ENCODE measurements at places on chromosomes 16 and 17.

GRCh38 chr17:47200325-47200664 lies 8.9 kb upstream of the MYL4 start:
- no peak for DNase-seq

DNA sequence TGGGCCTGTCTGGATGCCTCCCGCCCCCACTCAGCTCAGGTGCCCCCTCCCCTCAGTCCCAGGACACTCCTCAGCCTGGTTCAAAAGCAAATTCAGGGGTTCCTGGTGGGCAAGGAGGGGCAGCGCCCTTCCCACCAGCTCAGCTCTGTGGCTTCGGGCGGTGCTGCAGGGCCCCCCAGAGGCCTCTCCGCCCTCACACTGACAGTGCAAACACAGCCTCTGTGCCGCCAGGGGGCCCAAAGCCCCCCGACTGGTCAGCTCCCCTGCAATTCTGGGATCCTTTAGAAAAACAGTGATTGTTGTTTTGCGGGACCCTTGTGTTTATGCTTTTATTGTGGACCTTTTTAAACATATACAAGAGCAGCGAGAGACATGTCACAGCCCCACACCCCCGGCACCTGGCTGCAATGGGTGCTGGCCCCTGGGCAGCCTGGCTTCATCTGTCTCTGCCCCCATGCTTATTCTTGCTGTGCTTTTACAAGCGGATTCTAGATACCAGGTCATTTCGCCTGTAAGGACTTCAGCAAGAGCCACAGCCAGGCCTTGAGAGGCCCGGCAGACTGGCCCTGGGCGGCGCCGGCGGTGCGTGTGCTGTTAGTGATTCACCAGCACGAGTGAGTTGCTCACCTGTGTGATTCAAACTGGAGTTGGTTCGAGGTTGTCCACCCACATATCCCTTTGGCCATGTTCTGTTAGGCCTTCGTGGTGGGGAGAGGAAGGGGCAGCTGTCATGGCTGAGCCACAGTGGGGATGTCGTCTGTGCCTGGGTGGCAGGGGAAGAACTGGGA lies 21.2 kb downstream of the ZNF469 start:
- no peak for DNase-seq

GRCh38 chr16:57055671-57056070 lies 36.7 kb upstream of the CPNE2 start:
- no peak for DNase-seq

GRCh38 chr16:84356176-84356575 lies 12.2 kb upstream of the ATP2C2 start:
- no peak for DNase-seq

GRCh38 chr16:77439106-77439505 lies 4.3 kb upstream of the ADAMTS18 start:
- DNase-seq = no peak

DNA sequence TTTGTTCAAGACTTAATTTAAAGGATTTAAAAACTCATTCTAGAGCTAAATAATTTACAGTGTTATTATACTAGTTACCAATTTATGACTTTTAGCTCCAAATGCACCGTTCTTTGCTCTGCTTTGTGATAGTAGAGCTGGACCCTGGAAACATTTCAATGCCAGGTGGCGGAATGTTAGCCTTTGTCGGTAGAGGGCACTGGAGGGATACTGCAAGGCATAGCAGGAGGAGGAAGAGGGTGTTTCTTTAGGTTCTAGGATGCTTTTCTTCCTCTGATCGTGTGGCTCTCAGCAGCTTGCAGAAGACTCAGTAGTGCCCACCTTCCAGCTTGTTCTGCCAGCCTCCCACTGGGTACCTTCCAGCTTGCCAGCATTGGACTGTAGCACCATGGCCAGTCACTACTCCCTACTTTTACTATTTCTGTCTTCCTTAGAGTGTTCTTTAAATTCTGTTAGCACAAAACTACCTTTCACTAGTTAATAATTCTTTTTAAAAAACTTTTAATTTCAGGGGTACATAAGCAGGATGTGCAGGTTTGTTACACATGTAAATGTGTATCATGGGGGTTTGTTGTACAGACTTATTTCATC lies 325.3 kb downstream of the UTP18 start:
- no peak for DNase-seq

DNA sequence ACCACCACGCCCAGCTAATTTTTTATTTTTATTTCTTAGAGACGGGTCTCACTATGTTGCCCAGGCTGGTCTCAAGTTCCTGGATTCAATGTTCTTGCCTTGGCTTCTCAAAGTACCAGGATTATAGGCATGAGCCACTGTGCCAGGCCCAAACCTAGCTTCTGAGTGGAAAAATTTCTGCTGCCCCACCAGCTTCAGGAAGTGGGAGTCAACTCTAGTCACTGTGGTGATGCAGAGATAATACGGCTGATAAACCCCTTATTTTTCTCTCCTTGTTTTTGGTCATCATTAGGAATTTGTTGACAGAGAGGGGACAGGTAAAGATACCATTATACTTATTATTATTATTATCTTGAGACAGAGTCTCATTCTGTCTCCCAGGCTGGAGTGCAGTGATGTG lies 27.8 kb upstream of the PHOSPHO1 start:
- no peak for DNase-seq

DNA sequence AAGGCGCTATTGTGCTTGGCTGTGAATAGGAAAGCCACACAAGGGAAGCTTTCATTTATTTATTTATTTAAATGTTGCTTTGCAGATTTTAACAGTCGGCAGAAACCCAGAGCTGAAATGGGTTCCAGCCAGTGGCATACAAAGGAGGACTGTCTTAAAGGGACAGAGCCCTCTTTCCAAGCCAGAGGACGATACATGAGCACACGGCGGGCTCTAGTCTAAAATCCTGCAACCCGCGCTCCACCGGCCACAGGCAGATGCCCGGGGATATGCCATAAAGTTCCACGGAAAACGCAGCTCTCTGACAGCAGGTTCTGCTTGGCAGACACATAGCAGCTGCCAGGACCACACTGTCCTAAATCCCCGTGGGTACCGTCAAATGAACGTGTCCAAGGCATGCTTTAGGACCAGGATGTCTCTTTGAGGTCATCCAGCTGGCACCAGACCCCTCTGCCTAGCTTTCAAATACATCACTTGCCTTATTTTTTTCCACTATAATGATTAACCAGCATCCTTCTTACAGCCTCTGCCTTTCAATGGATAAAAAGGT lies 64.6 kb downstream of the CYTH1 start:
- no peak for DNase-seq

GRCh38 chr17:4073983-4074830 lies 68.6 kb downstream of the ZZEF1 start:
- DNase-seq = no peak

- no peak for DNase-seq
These were observed 651.8 kb upstream of the GOT2 start for GRCh38 chr16:59385959-59386358.

DNA sequence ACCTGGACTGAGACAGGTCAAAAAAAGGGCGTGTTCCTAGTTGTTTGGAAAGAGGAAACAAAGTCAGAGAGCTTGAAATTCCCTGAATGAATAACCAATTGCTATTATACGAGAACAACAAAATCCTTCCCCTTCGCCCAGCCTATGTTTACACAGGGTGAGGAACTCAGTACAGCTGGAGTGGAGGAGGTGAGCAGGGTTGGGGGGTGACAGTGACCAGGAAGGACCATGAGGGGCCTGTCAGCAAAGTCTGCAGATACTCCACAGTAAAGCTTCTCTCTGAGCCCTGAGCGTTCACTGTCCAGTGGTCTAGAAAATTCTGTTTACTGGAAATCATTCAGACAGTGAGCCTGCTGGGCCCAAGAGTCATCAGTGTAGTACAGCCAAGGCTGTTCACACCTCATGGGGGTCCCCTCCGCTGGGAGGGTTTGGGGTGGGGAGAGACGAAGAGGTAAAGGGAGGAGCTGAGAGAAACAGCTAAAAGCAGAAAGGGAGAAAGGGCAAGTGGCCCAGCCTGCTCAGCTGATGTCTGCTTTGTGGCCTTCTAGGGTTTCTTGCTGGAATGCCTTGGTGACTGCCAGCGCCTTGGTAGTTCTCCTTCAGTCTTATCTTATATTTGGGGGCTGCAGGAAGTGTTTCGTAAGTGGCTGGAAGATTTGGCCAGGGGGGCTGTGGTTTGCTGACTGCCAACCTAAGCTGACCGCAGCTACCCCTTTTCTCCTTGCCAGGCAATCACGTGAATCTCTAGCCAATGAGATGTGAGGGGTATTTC lies 5.7 kb downstream of the DUSP3 start:
- no peak for DNase-seq

DNA sequence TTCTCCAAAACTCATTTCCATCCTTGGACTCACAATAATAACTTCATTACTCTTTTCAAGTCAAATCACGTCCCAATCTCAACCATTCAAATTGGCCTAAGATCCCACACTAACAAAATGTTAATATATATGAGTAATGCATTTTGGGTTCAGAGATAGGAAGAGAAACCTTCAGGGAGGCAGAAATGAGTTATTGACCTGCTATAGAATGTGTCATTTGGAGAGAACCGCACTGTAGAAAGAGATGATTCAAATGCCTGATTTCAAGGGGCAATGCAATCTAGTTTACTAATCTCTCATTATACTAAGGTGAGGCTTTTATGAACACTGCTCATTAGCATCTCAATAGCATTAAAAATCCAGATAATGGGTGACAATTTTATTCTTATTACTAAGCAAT lies 1595.0 kb upstream of the GOT2 start:
- DNase-seq = no peak

GRCh38 chr17:68621065-68621464 lies 19.9 kb upstream of the FAM20A start:
- no peak for DNase-seq

DNA sequence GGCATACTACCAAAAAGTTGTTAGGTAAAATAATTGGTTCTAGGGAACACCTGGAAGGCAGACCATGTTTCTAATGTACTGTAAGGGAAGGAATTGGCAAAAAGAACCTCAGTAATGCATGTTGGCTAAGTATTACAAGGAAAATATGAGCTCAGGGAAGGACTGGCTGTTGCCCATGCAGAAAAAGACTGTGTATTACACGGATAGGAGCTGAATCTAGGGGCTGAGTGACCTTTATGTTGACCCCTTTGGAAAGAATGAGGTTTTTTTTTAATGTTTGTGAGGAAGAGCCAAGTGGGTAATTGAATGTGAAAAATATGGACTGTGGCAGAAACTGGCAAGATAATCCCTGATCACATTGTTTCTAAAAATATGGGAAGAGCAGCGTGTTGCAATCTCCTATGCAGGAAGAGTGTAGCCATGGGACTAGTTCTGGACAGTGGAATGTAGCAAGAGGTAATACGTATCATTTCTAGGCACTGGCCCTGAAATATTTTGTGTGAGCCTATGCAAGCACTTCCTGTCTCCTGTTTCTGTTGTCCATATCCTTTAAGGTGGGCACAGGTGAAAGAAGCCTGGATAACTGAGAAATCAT lies 95.1 kb upstream of the CNTNAP4 start:
- no peak for DNase-seq

GRCh38 chr16:67879936-67880335 lies 4.7 kb upstream of the NRN1L start:
- no peak for DNase-seq

DNA sequence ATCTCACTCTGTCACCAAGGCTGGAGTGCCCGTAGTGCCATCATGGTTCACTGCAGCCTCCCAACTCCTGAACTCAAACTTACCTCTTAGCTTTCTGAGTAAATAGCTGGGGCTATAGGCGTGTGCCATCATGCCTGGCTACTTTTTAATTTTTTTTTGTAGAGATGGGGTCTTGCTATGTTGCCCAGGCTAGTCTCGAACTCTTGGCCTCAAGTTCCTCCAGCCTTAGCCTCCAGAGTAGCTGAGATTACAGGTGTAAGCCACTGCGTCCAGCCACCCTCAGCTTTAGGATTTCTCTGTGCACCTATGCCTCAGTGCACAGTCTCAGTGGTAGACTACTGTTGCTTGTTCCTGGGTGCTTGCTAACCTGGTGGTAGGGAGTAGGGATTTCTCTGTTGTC lies 5.5 kb downstream of the SLC7A6 start:
- DNase-seq = no peak

- DNase-seq = no peak
These were observed 220.0 kb downstream of the NTN1 start for GRCh38 chr17:9241371-9241712.

- DNase-seq = no peak
These were observed 182.3 kb downstream of the AATF start for GRCh38 chr17:37130984-37131446.

DNA sequence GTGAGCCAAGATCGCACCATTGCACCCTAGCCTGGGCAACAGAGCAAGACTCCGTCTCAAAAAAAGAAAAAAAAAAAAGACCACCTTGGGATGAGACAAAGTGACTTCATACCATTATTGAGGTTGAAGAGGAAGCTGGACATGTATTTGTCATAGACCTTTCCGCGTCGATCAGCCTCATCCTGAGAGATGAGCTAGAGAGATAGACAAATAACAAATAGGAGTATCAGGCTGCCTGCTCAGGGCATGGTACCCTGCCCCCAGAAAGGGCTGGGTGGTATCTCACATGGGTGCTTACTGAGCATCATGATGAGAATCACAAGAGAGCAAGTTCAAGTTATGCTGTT lies 22.1 kb downstream of the CNTNAP1 start:
- no peak for DNase-seq

GRCh38 chr17:19865021-19865420 lies 2.7 kb downstream of the ULK2 start:
- DNase-seq = no peak

DNA sequence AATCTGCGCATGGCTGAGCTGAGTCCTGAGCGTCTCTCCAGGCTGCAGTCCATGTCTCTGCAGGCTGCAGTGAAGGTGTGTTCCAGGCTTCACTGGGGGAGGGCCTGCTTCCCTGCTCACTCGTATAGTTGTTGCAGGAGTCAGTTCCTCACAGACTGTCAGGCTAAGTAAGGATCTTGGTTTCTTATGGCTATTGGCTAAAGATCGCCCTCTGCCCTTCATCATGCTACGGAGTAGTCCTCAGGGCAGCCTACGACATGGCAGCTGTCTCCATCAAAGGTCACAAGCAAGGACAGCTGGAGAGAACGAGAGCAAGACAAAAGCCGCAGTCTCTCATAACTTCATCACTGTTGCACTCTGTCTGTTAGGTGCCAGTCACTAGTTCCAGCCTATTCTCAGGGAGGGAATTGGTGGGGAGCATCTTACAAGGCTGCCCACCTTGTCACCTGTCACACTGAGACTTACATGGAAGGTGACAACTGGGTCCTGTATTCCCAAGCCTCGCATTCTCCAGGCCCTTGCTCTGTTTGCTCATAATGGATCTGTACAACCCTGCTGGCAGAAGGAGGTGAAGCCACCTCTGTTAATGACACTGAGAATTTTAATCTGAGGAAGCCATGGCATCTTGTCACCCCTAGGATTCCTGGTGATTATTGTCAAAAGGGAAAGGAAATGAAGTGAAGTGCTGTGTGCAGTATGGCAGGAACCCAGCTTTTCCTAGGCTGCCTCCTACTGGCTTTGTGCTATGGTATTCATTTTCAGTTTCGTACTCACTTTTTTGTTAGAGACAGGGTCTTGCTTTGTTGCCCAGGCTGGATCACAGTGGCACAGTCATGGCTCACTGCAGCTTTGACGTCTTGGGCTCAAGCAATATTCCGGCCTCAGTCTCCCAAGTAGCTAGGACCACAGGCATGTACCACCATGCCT lies 43.4 kb downstream of the MFSD11 start:
- DNase-seq = no peak

- no peak for DNase-seq
These were observed 93.9 kb downstream of the GSG1L start for GRCh38 chr16:27969574-27969973.
